ENCODE measurements at places on chromosomes 7 and 10. TPM values are rescaled to one million over a fixed set of nuclear protein-coding genes. Genes with fewer than 3 reads are reported as not detected.

PDGFA gene
- 38.0 TPM for total RNA-seq

GRCh38 chr10:22250897-22251660, 33.3 kb upstream of the EBLN1 start:
- no peaks in the 10 kb centered on the region for H3K4me1 ChIP-seq
- H3K27me3 ChIP-seq = peaks cover 59% of the 10 kb centered on the region
- DNase-seq = no peak
- H3K4me3 ChIP-seq = peak overlapping the region; percentile 70
- no peak overlapping the region for H3K27ac ChIP-seq

- no peak for DNase-seq
- H3K4me3 ChIP-seq = no peak overlapping the region
- no peaks in the 10 kb centered on the region for H3K27me3 ChIP-seq
- H3K36me3 ChIP-seq = no peaks in the 10 kb centered on the region
Measured at GRCh38 chr7:20270867-20271266, 53.7 kb upstream of the MACC1 start.

DNA sequence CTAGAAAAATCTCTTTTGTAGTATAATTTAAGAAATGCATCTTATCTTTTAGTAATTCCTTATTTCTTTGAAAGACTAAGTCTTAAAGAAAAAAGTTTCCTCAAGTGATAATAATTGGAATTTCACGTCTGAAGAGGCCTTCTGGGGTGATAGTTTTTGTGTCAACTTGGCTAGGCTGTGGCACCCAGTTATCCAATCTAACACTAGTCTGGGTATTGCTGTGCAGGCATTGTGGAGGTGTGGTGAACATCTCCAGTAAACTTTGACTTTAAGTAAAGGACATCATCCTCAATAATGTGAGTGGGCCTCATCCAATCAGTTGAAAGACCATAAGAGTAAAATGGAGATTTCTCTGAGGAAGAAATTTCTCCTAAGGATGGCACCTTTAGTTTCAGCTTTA, 2.3 kb upstream of the TUBAL3 start:
- no peaks in the 10 kb centered on the region for H3K36me3 ChIP-seq
- H3K4me3 ChIP-seq = no peak overlapping the region
- H3K27ac ChIP-seq = no peak overlapping the region
- peaks cover under 1% of the 10 kb centered on the region for H3K4me1 ChIP-seq

TMEM140 gene
- not detected for total RNA-seq

GRCh38 chr7:25672496-25672895, 444.2 kb upstream of the NPVF start:
- H3K27me3 ChIP-seq = no peaks in the 10 kb centered on the region
- H3K27ac ChIP-seq = no peak overlapping the region
- H3K36me3 ChIP-seq = no peaks in the 10 kb centered on the region

FAM53B gene
- total RNA-seq = 14.4 TPM

DNA sequence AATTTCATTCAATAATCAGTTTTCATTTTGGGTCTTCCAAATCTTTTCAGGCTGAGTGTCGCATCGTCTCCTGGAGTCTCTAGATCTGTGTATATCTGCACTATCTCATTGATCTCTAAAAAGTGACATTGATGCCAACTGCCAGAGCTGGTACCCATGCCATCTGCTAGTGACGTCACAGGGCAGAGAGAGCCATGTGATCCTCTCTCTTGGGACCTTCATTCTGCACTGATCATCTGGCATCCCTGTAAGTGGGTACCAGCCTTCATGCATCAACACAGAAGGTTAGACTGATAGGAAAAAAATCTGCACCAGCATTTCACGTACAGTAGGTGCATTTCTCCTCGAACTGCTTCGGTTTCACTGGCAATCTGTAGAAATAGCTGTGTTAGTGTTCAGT, at the start of gene NEUROD6:
Gene NEUROD6, minus strand, starts transcription at position 124 of the 400 bp plus-strand sequence. CDS start 1,458 bp downstream, outside the sequence.
- no peaks in the 10 kb centered on the region for H3K36me3 ChIP-seq
- no peak for DNase-seq
- no peak within 1 kb of the TSS for H3K4me3 ChIP-seq
- no peaks in the 10 kb centered on the region for H3K4me1 ChIP-seq
- peaks cover 7% of the 10 kb centered on the region for H3K27me3 ChIP-seq
- H3K27ac ChIP-seq = no peak within 1 kb of the TSS

DNA sequence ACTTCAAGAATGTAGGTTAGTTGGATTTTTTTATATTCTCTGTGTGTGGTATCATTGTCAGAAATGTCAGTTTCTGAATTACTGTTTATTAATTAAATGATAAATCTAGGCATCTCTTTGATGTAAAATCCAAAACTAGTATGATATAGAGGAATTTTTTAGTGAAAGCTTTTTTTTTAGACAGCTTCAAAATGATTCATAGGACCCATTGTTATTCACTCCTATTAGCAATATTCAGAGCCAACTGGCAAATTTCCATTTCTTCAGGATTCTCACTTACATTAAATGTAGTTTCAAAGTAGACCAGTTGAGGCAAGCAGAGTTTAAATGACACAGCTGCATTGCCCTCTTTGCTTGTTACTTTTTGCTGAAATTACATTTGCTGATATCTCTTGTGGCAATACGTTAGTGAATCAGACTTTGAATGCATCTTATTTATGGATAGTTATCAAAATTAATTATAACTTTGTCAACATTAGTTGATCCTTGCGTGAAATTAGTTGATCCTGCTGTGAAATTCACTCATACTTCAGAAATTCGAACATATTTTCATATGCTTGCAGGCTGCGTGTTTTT, 20.3 kb downstream of the ZNF277 start:
- H3K27ac ChIP-seq = no peak overlapping the region
- DNase-seq = no peak
- no peaks in the 10 kb centered on the region for H3K4me1 ChIP-seq
- H3K27me3 ChIP-seq = no peaks in the 10 kb centered on the region
- no peaks in the 10 kb centered on the region for H3K36me3 ChIP-seq

GRCh38 chr7:13151978-13152377, 464.5 kb downstream of the ARL4A start:
- no peaks in the 10 kb centered on the region for H3K27me3 ChIP-seq
- H3K36me3 ChIP-seq = no peaks in the 10 kb centered on the region
- H3K27ac ChIP-seq = no peak overlapping the region
- no peak overlapping the region for H3K4me3 ChIP-seq
- no peaks in the 10 kb centered on the region for H3K4me1 ChIP-seq
- DNase-seq = no peak

DNA sequence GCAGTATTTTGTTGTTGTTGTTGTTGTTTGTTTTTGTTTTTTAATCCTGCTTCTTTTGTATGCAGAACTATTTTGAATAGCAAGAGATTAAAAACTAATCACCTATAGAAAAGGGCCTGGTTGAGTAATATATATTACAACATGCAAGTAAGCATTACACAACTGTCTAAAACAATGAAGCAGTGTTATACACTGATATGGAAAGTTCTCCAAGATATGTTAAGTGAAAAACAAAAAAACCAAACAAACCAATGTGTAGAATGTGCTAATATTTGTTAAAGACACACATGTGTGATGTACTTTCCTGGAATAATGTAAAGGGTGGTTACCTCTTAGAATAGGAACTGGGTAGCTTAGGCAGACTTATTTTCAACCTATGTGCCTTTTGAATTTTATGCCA, 117.4 kb downstream of the ZNF365 start:
- H3K4me3 ChIP-seq = no peak overlapping the region
- no peak overlapping the region for H3K27ac ChIP-seq
- no peaks in the 10 kb centered on the region for H3K27me3 ChIP-seq
- DNase-seq = no peak
- no peaks in the 10 kb centered on the region for H3K36me3 ChIP-seq

- H3K4me1 ChIP-seq = no peaks in the 10 kb centered on the region
- H3K27me3 ChIP-seq = no peaks in the 10 kb centered on the region
- no peak for DNase-seq
- no peak overlapping the region for H3K4me3 ChIP-seq
Measured at GRCh38 chr7:154902600-154903082, 100.3 kb downstream of the PAXIP1 start.

ERVW-1 gene
- total RNA-seq = not detected

- H3K27me3 ChIP-seq = no peaks in the 10 kb centered on the region
- H3K27ac ChIP-seq = no peak overlapping the region
- no peaks in the 10 kb centered on the region for H3K4me1 ChIP-seq
- DNase-seq = no peak
- H3K4me3 ChIP-seq = no peak overlapping the region
Measured at GRCh38 chr10:48735836-48736390, 51.2 kb downstream of the WDFY4 start.

DNA sequence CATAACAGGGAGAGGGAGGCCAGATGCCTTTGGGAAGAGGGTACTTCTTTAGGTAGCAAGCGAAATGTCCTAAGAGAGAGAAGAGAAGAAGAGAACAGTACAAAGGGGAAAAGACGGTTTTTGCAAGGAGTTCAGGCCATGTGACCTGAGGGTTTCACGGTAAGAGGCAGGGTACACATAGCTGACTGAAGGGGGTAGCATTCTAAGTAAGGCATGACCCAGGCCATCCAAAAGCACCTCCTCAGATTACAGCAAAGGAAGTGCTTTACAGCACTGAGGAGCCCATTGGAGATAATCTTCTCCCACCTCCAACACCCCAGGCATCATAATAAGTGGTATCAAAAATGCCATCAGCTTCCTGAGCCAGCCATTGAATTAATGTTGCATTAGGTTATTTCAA, 258.2 kb upstream of the NPY start:
- H3K27me3 ChIP-seq = no peaks in the 10 kb centered on the region
- no peak overlapping the region for H3K27ac ChIP-seq
- no peaks in the 10 kb centered on the region for H3K4me1 ChIP-seq

AHR gene
- total RNA-seq = 9.7 TPM

DNA sequence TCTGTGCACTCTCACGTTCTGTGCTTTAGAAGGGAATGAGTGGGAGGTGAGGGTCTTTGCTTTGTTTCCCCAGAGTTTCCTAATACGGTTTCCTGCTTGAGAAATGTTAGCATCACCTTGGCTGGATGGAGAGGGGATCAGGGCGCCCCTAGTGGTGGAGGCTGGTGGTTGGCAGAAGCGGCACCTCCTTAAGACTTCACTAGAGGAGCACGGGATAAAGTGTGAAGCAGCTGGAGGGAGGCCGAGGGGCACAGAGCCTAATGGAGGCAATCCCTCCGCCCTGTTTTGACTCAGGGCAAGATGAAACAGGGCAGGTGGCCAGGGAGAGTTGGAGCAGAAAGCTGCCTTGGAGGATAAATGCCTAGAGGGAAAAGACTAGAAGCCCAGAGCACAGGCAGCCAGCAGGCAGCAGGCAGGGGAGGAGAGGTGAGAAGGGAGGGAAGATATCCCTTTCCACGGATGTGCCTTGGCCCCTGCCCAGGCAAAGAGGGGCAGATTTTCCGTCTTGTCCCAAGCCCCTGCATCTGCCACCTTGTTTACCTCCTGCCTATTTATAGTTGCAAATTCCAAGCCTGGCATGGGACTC, 56.0 kb upstream of the BTRC start:
- H3K36me3 ChIP-seq = no peaks in the 10 kb centered on the region
- peak; percentile 74 for DNase-seq
- no peaks in the 10 kb centered on the region for H3K4me1 ChIP-seq
- no peak overlapping the region for H3K27ac ChIP-seq
- peaks cover 29% of the 10 kb centered on the region for H3K27me3 ChIP-seq
- no peak overlapping the region for H3K4me3 ChIP-seq

- no peak overlapping the region for H3K27ac ChIP-seq
- H3K36me3 ChIP-seq = no peaks in the 10 kb centered on the region
- H3K27me3 ChIP-seq = no peaks in the 10 kb centered on the region
- no peaks in the 10 kb centered on the region for H3K4me1 ChIP-seq
- DNase-seq = no peak
Measured at GRCh38 chr7:29343399-29343798, 148.8 kb downstream of the CHN2 start.

ZNF655 gene
- total RNA-seq = 37.8 TPM

PRSS1 gene
- not detected for total RNA-seq

Measured in H1 (cell line).